ENCODE measurements at places on chromosomes 6 and 20.

- DNase-seq = no peak
Measured at GRCh38 chr6:109874086-109874485, 104.0 kb upstream of the GPR6 start.

- no peak for DNase-seq
Measured at GRCh38 chr6:31837369-31838113, 10.0 kb downstream of the HSPA1B start.

- DNase-seq = no peak
Measured at GRCh38 chr6:154650351-154650750, 82.9 kb upstream of the SCAF8 start.

DNA sequence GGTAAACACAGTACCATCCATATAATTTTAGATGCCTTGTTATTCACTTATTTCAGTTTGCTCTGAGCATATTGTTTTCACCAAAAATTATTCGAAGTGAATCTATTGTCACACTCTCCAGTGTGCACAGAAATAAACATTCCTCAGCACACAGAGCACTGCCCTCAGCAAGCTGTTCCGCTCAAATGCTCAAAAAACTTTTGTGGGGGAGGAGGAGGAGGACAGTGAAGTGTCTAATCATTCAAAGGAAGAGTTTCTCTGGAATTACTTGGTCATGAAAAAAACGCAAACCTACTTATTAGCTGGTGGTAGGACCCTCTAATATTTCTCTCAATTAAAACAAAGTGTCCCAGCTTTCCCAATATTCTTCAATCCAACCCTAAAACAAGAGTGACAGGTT lies 88.3 kb downstream of the DTNBP1 start:
- no peak for DNase-seq

GRCh38 chr6:147447835-147448611 lies 60.5 kb upstream of the SAMD5 start:
- DNase-seq = no peak

- DNase-seq = no peak
Measured at GRCh38 chr6:46356543-46356942, 134.7 kb downstream of the RCAN2 start.

- DNase-seq = peak; percentile 42
Measured at GRCh38 chr20:57922083-57922482, 212.3 kb upstream of the PMEPA1 start.

DNA sequence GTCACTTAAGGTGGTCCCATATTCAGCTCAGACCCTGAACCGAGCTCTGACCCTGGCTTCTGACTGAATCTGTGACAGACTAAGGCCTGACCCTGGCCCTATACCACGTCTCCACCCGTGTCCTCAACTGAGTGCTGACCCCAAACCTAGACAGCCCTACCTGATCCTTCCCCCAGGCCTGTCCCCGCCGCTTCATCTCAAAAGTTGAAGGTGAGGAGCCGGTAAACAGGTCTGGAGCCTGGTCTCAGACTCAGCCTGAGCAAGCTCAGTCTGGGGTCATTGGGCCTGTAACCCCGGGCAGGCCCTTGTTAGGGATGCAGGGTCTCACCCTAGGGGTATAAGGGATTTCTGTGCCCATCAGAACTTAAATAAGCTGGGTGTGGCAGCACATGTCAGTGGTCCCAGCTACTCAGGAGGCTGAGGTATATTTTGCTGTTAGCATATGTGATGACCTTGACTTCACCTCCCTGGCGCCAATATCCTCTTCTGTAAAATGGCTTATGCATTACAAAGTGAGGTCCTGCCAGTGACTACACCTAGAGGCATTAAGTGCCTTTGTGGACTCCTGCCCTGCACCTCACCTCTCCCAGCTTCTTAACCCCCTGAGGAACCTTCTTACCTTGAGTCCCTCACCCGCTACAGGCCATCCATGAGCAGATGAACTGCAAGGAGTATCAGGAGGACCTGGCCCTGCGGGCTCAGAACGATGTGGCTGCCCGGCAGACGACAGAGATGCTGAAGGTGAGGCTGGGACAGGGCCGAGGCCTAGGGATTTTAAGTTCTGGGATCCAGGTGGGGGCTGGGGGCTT lies 20.0 kb downstream of the RBCK1 start:
- no peak for DNase-seq

GRCh38 chr6:122360809-122361208 lies 38.6 kb upstream of the HSF2 start:
- DNase-seq = no peak

GRCh38 chr6:45586216-45587171 lies 208.8 kb upstream of the SUPT3H start:
- peak; percentile 53 for DNase-seq

DNA sequence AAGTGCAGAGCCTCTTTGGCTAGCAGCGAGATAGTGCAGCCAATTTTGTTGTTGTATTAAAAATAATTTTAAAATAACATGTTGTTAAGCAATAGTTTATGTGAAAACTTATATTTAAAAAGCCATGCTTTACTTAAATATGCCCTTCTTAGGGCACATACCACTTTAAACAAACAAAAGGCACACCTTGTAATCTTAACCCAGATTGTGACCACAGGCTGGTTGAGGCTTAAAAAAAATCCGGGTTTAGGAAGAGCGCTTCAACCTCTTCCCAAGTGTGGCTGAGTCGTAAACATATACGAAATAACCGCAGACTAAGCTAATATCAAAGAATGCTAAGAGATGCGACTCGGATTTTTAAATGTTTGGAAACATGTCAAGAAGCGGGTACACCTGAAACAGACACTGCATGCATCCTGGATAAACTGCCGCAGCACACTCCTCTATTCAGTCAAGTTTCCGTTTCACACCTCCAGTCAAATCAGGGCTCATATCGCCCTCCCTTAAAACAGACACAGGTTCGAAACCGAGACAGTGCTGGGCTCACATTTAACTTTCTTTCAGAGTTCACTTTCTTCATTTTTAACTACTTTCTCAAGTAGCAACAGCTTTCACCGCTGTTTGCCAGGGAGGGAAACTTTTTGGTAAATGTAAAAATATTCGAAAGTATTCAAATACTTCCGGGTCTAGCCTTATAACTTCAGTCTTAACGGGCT lies 1.5 kb downstream of the DEK start:
- peak; percentile 12 for DNase-seq

DNA sequence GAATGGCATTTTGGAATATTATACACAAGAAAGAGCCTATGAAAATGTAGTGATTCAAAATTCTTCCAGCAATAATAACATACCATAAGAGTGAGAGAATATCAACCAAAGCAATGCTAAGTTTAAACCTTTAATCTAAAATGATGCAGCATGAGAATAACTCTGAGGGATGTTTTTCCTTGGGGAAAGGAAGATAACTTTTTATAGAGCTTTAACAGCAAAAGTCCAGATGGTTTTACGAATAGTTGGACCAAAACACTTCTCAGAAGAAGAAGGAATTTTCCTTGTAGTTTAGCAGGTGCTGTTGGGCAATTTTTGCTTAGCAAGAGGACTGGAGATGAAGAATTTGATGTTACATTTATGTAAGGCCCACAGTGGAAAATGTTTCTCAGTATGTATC lies 1503.2 kb downstream of the HACE1 start:
- DNase-seq = no peak

- no peak for DNase-seq
Measured at GRCh38 chr6:75143191-75143590, 62.7 kb downstream of the COL12A1 start.

DNA sequence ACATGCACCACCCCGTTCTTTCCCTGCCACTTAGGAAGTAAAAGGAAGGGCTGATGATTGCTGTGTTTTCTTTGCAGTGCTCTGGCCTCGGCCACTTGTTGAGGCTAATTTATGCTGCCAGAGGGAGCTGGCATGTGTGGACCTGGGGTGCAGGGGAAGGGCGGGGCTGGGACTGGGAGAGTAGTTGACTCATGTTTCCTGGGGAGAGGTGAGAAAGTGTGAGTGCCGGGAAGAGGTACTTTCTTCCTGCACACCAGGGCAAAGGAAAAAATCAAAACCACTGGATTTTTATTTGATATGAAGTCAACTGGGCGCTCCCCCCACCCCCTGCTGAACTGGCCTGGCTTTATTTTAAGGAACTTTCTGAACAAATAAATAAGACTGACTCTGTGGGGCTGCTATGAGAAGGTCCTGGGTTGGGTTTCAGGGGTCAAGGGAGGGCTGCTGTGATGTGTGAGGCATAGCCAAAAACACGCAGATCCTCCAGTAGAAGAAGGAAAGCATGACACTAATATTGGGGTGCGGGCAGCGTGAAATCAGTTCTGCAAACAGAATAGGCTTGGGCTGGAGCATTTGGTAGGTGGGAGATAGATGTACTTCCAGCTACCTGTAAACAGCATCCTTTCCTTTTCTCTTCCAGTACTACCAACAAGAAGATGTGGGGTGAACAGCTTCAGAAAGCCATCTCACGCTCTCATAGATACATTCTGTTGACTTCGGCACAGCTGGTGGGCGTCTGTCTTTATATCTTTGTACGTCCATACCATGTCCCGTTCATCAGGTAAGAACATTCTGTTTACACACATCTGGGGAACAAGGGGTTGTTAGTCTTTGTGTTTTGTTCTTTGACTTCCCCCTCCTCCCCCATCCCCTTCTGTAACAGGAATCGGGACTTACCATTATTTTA lies 87.5 kb downstream of the SYNJ2 start:
- DNase-seq = no peak

GRCh38 chr6:12313306-12313991 lies 23.3 kb downstream of the EDN1 start:
- DNase-seq = peak; percentile 35

- DNase-seq = no peak
Measured at GRCh38 chr20:57562541-57563465, 1.9 kb downstream of the PCK1 start.

- no peak for DNase-seq
Measured at GRCh38 chr20:24909861-24910260, 39.2 kb upstream of the CST7 start.

DNA sequence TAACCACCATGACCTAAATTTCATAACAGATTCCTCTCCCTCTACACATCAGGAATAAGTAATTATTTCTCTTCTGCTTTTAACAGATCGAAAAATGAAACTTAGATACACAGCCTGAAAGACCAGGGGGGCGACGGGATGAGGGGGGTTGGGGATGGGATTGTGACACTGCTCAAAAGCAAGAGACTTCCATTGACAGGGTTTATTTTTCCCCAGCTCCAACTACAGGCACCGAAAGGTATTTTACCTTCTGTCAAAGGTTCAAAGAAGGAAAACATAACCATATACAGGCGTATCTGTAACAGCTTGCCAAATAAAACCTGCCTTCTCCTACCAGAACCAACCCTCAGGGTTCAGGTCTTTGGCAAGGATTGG lies 1.3 kb downstream of the EPHA7 start:
- no peak for DNase-seq

DNA sequence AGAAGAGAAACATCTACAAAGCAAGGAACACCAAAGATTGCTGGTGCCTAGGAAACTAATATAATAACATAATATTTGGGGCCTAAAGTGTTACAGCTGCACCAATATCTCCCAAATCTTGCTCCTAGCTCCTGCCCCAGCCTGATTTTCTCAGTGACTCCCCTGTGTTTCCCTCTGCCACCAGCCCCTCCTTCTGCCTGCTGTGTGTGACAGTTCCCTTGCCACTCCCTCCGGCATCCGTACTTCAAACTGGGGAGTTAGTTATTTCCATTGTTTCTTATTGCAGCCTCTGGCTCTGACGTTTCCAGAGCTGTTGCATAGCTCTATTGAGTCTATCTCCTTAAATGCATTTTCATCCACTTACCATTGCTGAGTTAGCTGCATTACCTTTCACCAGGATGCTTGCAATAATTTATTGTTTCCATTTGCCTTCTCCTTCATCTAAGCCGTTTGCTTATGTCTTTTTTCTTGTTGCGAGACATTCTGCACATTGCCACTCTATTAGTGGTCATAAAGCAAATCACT lies 43.1 kb downstream of the ESR1 start:
- DNase-seq = no peak

DNA sequence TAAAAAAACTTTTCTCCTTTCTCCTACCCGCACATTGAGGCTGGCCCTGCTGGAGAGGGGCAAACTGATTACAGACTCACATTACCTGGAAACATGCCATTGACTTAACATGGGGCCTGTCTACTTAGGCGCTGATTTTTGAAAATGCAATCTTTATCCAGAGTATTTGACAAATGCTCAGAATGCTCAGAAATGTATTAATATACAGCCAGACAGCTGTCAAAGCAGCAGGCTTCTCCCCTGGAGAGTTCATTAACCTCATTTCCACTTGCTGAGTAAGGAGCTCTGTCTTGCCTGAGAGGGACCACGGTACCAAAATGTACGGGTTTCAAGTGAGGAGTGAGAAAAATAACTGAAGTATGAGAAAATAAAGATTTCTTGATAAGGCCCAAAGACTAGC lies 95.7 kb downstream of the PAX1 start:
- DNase-seq = no peak

GRCh38 chr6:138443979-138444378 lies 40.0 kb downstream of the HEBP2 start:
- DNase-seq = no peak

DNA sequence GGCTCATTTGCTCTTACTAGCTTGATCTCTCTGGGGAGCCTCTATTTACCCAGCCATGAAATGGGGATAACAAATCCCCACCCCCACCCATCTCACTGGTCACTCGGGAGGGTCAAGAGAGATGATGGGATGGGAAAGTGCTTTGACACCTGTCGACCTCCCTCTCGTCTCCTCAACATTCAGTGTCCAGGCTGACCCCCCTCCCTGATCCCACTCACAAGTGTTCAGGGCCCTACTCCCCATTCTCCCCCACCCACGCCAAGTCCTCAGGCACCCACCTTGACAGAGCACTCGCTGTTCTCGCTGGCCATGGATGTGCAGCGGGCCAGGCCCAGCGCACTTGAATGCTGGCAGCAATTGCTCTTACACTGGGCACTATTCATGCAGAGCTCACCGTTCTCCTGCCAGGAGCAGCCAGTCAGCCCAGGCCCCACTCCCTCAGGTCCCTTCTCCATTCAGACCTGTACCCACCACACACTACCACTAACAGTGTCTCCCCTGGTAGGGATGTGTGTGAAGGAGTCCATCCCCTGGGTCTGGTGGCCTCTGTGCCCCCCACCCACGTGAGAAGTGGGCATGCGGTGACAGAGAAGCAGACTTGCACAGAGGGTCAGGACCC lies 1.6 kb downstream of the CLPS start:
- DNase-seq = no peak

GRCh38 chr6:75412969-75413662 lies 80.5 kb downstream of the FILIP1 start:
- no peak for DNase-seq

GRCh38 chr20:21715193-21715881 lies 9.9 kb downstream of the PAX1 start:
- DNase-seq = no peak

DNA sequence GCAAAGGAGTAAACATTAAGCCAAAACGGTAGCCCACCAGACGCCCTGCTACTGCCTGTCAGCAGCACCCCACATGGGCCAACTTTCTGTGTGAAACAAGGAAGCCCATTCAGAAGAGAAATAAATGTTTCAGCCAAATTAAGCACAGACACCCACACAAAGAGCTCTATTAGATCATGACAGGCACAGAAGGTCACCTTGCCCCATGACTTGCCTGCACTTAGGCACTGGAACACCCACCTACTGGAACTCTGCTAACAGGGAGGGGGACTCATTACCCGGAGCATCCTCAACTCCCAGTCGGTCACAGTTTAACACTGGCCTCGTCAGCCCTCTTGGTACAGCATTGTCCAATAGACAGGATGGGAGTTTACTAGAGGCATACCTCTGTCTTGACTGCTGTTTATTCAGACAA lies 31.8 kb downstream of the GFOD1 start:
- no peak for DNase-seq

Data from NCI-H524 (cell line).